ENCODE measurements at places on chromosomes 7 and 10. TPM values are rescaled to one million over a fixed set of nuclear protein-coding genes. Genes with fewer than 3 reads are reported as not detected.

The SUN3 gene
- total RNA-seq, result not detected

The WIPF3 gene
- total RNA-seq, result not detected

The TMEM176B gene
- not detected for total RNA-seq

The CCDC6 gene
- 22.8 TPM for total RNA-seq

The SPDYE11 gene
- not detected for total RNA-seq

The ZNF12 gene
- 22.7 TPM for total RNA-seq

The FAM25G gene
- total RNA-seq, result not detected

The BEND7 gene
- not detected for total RNA-seq

The SPDYE6 gene
- not detected for total RNA-seq

The CYP26C1 gene
- not detected for total RNA-seq

The STRA8 gene
- not detected for total RNA-seq

The EPO gene
- not detected for total RNA-seq

The TUBB8 gene
- total RNA-seq, result not detected

The C7orf57 gene
- 0.11 TPM for total RNA-seq

The CCDC172 gene
- total RNA-seq, result not detected

The LRIT1 gene
- total RNA-seq, result not detected

The EMX2 gene
- not detected for total RNA-seq

The CYP2C19 gene
- not detected for total RNA-seq

The PALD1 gene
- total RNA-seq, result 1.2 TPM

The C10orf53 gene
- not detected for total RNA-seq

The SUGCT gene
- total RNA-seq, result not detected

The LDB3 gene
- total RNA-seq, result not detected

The CASP7 gene
- 30.4 TPM for total RNA-seq

All from T-helper 2 cell treated with Interferon-gamma antibody and Interleukin-4, amounts not matched to agents 100 ng/mL and 5 ng/mL, for 36 hours (primary cell).